GM12878 (cell line): ENCODE measurements at places on chromosomes 16 and 17.

- DNase-seq: no peak
Measured at GRCh38 chr17:77718669-77718961, 239.9 kb upstream of the TNRC6C start.

DNA sequence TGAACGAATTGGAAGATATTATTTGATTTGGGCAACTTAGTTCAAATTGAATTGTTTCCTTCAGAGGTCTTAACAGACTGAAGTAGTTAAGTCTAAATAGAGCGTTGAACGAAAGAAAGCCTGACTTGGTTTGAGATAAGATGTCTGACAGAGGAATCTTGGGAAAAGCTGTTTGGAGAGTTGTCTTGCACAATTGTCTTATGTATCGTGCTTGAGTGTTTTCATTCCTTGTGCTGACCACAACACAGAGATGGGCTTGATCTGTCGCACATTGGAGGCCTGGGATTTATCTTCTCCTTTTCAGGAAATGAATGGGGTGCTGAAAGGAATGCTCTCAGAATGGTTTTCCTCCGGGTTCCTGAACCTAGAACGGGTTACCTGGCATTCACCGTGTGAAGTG lies 7.8 kb downstream of the MLYCD start:
- no peak for DNase-seq

GRCh38 chr16:88481851-88482250 lies 28.8 kb downstream of the ZFPM1 start:
- no peak for DNase-seq

DNA sequence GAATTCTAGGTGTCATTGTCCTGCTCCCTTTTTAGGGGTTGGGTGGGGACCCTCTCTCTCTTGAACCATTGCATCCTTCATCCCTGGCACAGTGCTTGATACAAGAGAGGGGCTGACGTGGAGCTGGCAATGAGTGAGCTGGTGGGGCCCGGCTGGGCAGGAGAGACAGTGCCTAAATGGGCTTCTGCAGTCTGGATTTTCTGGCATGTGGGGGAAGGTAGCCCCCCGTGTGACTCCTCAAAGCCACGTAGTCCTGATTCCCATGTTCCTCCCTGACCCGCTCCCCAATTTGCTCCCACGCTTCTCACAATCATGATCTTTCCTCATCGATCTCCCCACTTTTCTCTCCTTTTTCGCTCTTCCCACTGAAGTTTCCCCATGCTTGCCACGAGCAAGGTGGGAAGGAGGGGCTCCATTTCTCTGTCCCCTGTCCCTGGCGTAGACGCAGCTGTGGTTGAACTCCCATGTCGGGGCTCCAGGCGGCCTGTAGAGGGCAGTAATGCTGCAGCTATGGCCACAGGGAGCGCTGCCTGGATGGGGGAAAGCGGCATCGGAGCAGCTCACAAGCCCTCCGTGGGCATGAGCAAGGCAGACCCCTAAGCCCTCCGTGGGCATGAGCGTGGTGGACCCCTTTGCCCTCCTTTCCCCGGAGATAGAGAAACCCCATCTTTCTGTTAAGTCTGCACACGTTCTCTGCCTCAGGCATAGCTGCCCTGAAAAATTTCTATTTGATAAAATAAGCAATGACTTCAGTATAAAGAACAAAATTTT lies 47.5 kb downstream of the HAPSTR1 start:
- DNase-seq: no peak

GRCh38 chr16:86046667-86047270 lies 147.8 kb downstream of the IRF8 start:
- no peak for DNase-seq

- no peak for DNase-seq
Measured at GRCh38 chr17:964876-965275, 14.7 kb downstream of the NXN start.

GRCh38 chr17:45819632-45820031 lies 25.0 kb upstream of the SPPL2C start:
- no peak for DNase-seq

GRCh38 chr16:3283543-3284447 lies 504 bp downstream of the ZNF263 start:
- no peak for DNase-seq

DNA sequence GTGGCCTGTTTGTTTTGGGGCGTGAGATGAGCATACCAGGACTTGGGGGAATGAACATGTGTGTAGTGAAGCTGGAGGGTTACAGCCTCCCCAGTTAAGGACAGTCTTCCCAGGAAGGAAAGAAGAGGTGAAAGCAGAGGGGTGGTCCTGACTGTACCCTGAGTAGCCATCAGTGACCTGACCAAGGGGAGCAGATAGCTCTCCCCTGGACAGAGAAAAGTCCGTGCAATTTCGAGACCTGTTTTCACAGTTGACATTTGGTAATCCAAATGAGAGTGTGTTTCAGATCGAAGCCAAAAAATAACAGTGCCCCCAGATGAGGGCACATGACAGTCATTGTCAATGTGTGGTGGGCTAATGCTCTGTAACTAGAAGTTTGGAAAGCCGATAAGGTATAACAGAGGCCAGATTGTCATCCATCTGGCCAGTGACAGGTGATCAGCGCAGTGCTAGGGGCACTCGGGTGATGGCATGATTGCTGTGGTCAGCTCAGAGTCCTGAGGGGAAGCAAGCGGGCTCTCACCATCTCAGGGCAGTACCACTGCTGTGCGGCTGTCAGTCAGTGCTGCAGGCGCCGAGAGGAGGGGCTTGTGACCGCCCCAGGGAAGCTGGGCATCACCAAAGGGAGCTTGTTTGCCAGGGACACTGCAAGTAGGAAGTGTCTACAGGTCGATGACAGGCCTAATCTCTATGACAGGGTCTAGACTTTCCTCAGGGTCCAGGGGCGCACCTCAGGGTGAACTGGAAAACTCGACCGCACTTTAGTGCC lies 1.1 kb upstream of the NME2 start:
- no peak for DNase-seq

DNA sequence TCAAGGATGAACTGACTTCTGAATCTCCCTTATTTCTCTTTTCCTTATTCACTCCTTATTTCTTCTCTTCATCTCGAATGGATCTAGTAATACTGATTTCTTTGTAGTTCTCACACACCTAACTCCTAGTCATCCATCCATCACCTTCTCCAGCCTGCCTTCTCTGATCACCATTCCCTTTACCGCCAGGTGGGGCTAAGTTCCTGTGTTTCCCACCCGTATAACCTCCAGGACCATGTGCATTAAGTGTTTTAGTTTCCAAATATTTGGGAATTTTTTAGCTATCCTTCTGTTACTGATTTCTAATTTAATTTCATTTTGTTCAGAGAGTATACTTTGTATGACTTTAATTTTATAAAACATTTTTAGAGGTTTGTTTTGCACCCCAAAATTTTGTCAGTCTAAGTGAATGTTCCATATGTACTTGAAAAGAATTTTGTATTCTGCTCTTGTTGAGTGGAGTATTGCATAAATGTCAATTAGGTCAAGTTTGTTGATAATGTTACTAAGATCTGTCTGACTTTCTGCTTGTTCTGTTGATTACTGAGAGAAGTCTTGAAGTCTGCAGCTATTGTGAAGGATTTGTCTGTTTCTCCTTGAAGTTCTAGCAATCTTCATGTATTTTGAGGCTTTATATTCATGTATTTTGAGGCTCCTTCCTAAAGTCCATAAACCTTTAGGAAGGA lies 8.8 kb downstream of the BPTF start:
- no peak for DNase-seq

- no peak for DNase-seq
Measured at GRCh38 chr17:69729944-69730343, 315.4 kb downstream of the MAP2K6 start.

DNA sequence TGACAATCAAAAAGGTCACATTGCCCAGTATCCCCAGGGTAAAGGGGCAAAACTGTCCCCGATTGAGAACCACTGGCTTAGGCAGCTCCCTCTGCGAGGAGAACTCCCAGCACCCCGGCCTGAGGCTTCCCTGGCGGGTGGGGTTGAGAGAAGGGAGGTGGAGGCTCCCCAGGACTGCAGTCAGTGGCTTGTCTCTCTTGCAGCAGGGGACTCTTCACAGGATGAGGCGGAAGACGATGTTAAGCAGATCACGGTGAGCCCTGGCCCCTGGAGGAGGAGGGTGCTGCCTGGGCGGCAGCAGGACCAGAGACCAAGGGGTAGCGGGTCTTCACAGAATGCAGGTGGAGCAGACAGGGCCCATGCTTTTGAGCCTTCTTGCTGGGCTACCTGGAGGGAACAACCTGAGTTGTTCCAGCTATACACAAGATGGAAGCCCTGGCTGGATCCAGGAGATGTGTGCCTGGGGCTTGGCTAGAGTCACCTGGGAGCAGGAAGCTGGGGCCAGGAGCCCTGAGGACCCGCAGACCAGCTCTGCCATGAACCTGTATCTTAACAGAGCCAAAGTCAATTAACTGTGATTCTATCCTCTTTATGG lies 16.8 kb downstream of the POLR3E start:
- no peak for DNase-seq

DNA sequence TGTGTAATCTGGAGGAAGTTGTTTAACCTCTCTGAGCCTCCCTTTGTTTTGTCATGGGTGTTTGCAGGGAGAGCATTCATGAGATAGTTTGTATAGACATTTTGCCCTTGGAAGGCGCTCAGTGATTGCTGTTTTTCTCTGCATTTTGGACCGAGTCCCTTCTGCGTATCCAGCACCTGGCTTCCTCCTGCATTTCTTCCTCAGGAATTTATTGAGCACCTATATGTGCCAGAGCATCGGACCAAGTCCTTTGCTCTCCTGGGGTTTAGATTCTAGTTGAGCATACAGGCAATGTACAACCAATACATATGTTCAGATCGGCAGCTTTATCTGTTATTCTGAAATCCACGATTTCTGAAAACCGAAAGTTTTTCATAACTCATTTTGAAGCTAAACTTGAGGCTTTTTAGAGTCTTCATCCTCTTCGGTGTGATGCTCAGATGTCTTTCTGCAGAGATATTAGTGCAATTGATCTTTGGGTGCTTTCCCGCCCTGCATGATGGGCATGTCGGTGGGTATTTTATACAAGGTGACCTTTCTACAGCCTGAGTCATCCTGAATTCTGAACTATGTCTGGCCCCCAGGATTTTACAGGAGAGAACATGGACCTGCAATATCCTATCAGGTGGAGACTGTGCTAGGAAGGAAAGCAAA lies 4.1 kb downstream of the IL4R start:
- no peak for DNase-seq

GRCh38 chr17:49978501-49978900 lies 9.5 kb downstream of the DLX4 start:
- no peak for DNase-seq

- no peak for DNase-seq
Measured at GRCh38 chr16:2088759-2089358, 41.1 kb downstream of the TSC2 start.

DNA sequence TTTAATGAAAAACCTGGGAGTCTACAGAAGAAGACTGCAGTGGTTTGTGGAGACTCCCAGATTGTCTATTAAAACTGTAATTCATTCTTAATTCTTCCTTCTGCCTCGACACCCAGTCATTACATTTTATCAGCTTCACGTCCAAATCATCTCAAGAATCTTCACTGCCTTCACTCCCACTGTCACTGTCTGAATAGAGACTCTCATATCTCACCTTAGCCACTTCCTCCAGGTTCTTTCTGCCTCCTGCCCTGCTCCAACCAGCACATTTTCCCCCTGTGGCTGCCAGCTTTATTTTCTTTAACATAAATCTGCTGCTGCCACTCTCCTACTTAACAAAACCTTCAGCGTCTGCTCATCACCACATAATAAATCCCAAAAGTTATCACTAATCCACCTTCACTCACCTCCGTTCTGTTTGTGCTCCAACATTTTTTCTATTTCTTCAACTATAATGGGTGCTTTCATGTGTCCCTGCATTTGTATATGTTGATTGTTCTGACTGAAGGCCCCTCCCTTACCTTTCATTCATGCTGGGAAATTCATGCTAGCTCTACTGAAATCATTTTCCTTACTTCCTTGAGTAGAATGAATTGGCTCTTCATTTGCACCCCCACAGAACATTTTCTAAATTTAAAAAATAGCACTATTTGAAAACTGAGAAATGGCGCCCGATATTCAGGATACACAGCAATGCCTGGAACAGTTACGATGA lies 38.9 kb downstream of the KCNJ2 start:
- DNase-seq: peak; percentile 21

GRCh38 chr17:55518510-55518909 lies 7.3 kb upstream of the SMIM36 start:
- no peak for DNase-seq

- DNase-seq: no peak
Measured at GRCh38 chr17:38459567-38459966, 31.3 kb downstream of the ARHGAP23 start.

GRCh38 chr17:32927724-32928585 lies at the start of gene TMEM98:
TSS of gene TMEM98 (plus strand) at chr17:32928153. CDS start at chr17:32931529, 3,376 bp downstream.
- no peak for DNase-seq

GRCh38 chr16:17457997-17458396 lies 12.8 kb downstream of the XYLT1 start:
- no peak for DNase-seq

DNA sequence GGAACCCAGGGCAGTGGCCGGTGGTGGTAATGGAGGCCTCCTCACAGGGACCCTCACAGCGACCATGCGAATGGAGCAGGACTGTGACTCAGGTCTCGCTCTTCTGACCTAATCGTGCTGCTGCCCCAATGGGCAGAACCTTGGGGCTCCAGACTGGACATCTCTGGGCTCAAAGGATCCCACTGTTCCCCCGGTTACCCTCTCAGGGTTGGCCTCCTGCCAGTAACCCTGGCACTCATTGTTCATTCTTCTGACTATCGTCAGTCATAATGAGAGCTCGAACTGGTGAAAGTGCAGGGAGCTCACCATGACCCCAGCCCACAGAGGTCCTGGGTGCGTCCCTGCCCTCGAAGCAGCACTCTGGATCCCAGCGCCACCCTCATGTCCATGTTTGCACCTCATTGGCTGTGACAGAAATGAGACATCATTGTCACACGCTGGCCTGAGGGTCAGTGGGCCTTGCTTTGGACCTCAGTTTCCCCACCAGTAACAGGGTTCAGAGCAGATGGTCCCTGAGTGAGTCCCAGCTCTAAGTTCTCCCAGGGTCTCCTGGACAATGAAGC lies 4.0 kb upstream of the NPRL3 start:
- no peak for DNase-seq

GRCh38 chr16:3356118-3356517 lies 429 bp downstream of the OR2C1 start:
- DNase-seq: no peak
